ENCODE measurements at places on chromosomes 5 and 9.
A peak's percentile ranks its signal among the peaks of the same experiment; 100 is the strongest.

GRCh38 chr9:116700882-116701865, 14.1 kb downstream of the TRIM32 start:
- DNase-seq = no peak

DNA sequence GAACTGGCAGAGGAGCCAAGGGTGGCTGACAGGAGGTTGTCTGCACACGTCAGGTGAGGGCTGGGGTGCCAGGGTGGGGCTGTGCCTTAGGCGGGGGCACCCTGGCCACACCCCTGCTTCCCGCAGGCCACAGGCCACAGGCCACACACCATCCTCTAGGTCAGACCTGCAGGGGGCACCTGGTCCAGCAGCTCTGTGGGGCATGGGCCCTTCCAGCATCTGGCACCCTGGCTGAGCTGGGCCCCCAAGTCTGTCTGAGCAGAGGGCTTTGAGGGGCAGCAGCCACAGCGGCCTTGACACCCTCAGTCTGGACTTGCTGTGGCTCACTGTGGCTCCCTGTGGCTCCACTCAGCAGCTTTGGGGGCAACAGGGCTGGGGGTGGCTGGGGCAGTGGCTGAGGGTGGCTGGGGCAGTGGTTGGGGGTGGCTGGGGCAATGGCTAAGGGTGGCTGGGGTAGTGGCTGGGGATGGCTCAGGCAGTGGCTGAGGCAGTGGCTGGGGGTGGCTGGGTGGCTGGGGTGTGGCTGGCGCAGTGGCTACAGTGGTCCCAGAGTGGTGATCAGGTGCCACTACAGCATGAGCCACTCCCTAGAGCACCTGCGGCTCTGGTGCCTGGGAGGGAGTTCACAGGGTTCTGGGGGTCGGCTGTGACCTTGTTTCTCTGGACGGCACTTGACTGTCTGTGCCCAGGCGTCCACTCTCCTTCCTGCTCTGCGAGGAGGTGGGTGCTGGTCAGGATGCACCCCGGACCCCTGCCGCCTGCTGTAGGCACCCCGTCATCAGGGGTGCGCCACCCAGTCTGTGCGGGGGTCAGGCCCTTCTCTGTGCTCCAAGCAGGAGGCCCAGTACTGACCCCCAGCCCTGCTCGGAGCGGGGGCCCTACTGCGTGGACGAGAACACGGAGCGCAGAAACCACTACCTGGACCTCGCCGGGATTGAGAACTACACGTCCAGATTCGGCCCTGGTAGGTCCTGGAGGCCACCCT, 27.1 kb downstream of the NKD2 start:
- no peak for DNase-seq

DNA sequence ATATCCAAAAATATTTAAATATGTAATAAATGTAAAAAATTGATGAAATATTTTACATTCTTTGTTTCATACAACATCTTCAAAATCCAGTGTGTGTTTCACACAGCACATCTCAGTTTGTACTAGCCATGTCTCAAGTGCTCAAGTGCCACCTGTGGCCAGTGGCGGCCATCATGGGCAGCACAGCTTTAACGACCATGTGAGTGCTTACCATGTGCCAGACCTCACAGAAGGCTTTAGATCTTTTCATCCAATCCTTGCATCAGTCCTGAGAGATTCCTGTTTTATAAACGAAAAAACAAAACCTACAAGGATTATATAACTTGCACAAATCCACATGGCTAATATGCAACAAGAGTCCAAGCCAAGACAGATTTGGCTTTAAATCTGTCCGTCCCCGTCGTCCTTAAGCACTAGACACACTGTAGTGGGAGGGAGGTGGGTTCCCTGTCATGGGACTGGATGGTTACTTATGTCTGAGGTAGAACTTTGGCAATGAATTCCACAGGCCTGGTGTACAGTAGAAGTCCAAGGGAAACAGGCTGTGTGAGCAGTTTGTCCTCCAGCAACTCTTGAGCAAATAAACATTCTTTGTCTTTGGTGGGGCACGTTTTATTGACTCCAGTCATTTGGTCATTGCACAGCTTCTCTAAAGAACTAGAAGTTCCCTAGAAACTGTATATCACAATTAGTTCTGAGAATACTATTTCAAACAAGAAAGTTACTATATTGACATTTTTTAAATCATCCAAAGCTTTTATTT, 25.0 kb upstream of the F2R start:
- DNase-seq = no peak

GRCh38 chr5:159440968-159441367, 110.7 kb upstream of the IL12B start:
- DNase-seq = no peak

DNA sequence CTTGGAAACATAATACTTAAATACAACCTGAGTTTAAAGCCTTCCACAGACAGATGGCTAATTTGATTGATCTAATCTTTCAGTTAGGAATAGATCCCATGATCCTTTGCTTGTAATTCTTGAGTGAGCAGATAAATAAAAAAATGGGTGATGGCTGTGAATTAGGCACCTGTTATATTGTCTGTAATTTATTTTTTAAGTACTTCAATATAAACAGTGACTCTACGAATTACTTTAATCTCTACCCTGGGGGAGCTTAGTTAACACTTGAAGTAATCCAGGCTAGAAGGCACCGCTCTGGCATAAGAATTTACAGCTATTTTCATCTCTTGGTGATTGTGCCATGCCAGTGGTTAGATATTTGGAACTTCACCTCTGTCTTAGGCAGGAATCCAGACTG, 9.0 kb downstream of the EGFLAM start:
- no peak for DNase-seq

DNA sequence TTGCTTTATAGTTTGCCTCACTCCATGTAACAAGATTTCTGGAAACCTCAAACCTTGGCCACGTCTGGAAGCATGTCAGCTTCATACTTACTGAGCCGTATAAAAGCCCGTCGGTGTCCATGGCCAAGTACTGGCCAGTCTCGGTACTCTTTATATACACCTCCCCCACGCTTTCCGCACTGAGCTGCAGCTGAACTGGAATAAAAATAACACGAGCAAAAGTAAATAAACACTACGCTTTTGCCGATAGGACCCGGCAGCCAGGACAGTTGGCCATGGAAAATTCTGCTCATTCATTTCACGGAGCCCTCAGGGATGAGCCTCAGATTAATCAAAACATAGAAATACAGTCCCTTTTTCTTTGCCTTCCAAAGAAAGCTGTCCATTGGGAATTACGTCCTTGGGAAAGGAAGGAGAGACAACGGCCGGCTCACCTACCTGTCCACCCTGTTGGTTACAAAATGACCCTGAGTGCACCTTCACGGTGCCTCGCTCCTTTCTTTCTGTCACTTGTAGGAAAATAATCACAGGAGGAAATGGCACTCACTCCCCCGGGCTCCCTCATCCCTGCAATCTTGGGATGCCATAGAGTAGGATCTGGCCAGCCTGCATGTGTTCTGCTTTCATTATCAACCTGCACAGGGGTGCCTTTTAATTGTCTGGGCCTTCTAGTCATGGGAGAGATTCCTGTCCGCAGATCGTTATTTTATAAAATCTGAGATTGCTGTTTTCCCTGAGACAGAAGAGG, 85.1 kb downstream of the FGF1 start:
- no peak for DNase-seq

GRCh38 chr5:33228149-33228548, 212.6 kb upstream of the TARS1 start:
- no peak for DNase-seq

- DNase-seq = no peak
Measured at GRCh38 chr5:168117469-168117868, 174.0 kb upstream of the WWC1 start.

DNA sequence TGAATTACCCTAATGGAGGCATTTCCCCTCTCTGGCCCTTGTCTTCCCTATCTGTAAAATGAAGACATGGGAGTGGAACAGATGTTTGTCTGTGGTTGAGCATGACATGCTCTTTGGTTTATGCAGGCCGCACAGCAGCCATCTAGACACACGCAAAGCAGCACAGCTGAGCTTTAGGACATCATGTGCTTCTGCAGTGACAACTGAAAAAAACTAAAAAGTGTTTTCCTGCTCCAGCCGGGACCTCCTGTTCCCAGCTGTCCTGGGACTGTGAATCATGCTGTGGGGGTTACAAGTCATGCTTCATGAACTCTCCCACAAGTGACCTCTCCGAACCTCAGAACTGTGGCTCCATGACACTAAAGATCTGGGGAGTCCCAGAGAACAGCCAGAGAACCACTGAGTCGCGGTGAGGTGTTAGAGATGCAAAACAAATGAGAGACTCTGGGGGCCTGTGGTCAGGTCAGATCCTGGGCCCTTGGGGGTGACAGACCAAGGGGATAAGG, 1.7 kb downstream of the SMIM3 start:
- DNase-seq = no peak

DNA sequence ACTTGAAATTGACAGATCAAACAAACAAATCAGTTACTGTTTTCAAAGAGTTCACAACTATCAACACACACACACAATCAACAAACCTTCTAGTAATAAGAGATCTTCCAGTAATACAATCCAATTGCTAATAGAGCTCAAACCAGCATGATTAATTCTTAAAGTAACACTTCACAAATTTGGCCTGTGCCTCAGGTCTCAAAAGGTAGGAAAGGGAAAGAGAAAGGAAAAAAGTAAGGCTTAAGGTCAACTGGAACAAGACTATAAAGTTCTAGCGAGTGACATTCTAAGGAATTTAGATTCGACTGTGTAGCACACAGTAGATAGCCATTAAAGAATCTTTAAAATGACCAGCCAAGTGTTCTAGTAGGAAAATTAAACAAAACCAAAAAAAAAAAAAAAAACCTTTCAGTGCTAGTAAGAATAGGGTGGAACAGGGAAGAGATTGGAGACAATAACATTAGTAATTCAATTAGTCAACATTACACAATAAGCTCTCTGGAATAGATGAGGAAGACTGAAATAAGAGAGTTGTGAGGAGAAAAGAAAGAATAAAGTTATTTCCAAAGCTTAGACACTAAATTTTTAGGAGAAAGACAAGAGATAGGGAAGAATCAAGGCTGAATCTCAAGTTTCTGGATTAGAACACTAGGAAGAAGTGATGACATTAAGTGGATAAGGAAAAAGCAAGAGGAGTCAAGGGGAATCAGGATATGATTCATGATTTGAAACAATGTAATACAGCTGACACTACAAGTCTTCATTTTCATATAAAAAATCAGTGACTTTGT, 86.1 kb downstream of the FBXL17 start:
- no peak for DNase-seq

DNA sequence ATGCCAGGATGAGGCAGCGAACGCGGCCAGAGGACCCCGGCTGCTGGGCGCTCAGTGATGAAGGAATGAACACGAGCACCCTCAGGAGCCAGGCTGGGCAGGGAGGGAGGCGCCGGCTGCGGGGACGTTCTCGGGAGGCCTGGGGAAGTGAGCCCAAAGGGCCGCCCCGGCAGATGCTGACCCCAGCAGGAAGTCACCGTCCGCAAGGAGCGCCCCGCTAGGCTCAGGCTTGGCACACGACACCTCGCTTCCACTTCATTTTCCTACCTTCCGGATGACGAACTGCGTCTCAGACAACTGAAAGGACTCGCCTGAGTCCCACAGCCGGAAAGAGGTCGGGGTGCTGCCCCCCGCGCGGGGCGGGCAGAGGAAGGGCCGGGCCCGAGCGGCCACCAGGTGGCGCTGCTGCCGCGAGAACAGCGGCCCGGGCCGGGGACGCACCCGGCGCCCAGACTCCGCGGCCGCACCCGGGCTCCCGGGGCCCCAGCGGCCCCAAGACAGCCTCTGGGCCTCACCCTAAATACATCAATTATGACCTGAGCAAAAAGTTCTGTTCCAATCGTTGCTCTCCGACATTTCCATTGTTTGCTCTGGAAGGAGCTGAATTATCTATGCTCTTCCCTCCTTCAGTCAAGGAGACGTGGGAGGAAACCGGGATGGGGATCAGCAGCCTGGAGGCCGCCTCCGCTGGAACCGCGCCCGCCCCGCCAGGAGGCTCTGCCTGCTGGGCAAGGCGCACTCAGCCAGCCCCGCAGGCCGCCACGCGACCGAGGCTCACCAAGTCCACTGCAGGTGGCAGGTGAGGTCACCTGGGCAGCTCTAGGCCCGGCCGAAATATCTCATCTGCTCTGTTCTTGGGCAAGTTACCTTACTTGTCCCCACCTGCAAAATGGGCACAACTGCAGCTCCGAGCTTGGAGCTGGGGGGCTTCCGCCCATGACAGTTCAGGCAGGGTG, 107.0 kb downstream of the ZNF354C start:
- DNase-seq = peak; percentile 33

DNA sequence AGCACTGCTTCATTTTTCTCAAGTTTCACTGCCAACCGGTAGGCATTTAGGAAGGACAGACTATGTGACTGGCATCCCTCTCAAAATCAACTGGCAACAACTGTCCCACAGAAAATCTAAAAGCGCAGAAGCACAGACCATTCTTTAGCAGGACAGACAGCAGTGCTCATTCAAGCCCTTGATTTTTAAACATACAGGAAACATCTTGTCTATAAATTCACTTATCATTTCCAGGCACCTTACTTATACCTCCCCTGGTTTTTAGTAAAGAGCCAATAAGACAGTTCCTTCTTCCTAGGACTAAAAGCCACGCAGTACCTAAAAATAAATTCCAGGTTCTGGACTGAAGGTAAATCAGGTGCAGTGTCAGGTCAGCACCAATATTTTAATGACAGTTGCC, 343.2 kb upstream of the WWC1 start:
- DNase-seq = no peak

GRCh38 chr9:100112677-100113336, 13.8 kb downstream of the INVS start:
- DNase-seq = no peak

GRCh38 chr9:34646211-34647083, at the start of gene GALT:
Gene GALT, plus strand, starts transcription at chr9:34646675. Its CDS starts 30 bp downstream, at chr9:34646705.
- DNase-seq = peak; percentile 96

DNA sequence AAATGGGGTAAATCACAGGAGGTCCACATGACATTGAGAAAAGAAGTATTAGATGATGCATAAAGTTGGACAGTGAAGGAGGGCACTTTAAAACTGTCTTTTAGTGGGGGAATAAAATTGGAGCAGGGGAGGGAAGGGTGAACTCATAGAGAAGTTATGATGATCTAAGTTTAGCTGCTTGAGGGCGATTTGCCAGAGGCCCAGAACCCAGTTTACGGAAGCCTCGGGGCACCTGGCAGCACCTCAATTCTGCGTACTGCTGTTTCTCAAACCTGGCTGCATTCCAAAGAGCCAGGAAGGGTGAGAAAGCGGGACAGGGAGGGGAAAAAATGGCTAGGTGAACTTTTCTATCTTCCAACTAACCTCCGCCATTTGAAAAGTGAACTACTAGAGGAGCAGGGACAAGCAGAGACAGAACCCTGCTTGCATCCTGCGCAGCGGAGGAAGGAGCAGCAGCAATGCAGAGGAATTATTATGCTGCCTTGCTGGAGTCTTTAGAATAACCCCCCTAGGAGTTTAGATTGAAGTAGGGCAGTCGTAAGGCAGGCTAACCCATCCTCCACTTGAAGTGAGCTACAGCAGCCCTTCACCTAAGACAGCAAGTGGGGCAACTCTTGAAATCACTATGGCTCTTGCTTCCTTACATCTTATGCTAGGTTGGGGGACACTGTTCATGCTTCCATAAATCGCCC, 316.8 kb downstream of the BRINP1 start:
- DNase-seq = no peak

DNA sequence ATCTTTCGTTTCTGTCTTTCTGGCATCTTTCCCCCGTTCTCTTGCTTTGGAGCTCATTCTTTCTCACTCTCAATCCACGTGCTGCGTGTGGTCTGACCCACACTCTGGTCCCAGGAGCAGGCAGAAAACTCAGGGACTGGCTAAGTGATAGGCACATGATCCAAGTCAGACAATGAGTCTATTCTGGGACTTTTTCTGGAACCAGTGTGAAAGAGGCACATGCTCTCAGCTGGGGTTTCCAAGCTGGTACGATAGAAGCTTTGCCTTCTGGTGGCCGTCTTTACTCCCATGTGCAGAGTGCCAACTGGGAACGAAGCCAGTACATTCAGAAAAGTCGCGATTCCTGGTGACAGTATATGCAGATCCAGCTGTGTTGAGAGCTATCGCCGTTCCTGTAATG, 94.4 kb downstream of the PDZD2 start:
- DNase-seq = no peak
